T-helper 2 cell treated with Interferon-gamma antibody and Interleukin-4, amounts not matched to agents 5 μg/mL and 100 μg/mL, for 36 hours (primary cell): ENCODE measurements at places on chromosomes 16 and 17.
A peak's percentile ranks its signal among the peaks of the same experiment; 100 is the strongest.

GRCh38 chr17:57916925-57917858, 38.0 kb downstream of the CUEDC1 start:
- H3K27me3 ChIP-seq = peaks cover 14% of the 10 kb centered on the region
- no peaks in the 10 kb centered on the region for H3K36me3 ChIP-seq
- H3K4me3 ChIP-seq = no peak overlapping the region
- no peak for DNase-seq
- H3K27ac ChIP-seq = no peak overlapping the region

- DNase-seq = no peak
- no peaks in the 10 kb centered on the region for H3K27me3 ChIP-seq
- no peak overlapping the region for H3K4me3 ChIP-seq
- no peaks in the 10 kb centered on the region for H3K36me3 ChIP-seq
These were observed 125.2 kb upstream of the SOX9 start for GRCh38 chr17:71995590-71995989.

GRCh38 chr17:76917829-76918228, 49.6 kb downstream of the MGAT5B start:
- no peak overlapping the region for H3K4me3 ChIP-seq
- no peak for DNase-seq
- H3K4me1 ChIP-seq = no peaks in the 10 kb centered on the region
- H3K27ac ChIP-seq = no peak overlapping the region
- peaks cover 5% of the 10 kb centered on the region for H3K27me3 ChIP-seq

DNA sequence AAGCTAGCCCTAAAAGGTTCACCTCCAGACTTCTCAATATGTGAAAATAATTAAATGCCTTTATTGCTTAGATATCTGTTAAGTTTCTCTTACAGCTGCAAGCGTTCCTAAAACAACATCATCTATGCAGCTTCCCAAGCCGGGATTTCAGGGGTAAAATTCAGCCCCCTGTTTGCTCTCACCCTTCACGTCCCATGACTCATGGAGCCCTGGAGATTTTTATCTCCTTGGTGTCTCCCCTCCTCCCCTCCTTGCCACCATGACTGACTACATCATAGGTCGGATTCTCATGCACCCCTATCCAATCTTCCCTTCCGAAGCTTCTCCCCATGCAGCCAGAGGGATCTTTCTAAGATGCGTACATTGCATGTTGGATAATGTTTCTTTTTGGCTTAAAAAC, 21.0 kb upstream of the CACNG4 start:
- H3K4me3 ChIP-seq = no peak overlapping the region
- H3K27ac ChIP-seq = no peak overlapping the region
- no peak for DNase-seq
- H3K36me3 ChIP-seq = no peaks in the 10 kb centered on the region
- H3K4me1 ChIP-seq = peaks cover 5% of the 10 kb centered on the region
- peaks cover 41% of the 10 kb centered on the region for H3K27me3 ChIP-seq

DNA sequence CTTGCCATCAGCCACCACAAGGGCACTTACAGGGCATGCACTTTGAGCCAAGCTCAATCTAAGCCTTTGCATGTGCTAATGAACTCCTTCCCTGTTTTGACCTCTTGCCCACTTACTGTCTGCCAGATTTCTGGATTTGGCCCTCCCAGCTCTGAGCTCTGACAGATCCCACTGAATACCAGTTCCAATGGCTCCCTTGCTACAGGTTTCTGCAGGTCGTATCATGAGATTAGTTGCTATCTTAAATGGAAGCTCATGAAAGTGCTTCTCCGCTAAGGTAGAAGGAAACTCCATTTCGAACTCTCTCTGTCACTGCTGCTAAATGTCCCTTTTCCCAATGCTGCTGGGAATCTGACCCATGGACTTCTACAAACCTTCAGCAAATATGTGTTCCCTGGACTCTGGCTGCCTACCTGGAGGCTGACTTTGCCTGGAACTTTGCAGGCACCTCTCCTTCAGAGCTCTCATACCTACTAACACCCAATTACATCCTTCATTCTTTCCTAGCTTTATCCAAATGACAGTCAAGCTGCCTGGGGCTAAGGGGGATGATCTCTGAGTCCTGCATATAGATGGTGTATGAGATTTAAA, 23.5 kb upstream of the TOB1 start:
- peaks cover 9% of the 10 kb centered on the region for H3K4me1 ChIP-seq
- DNase-seq = no peak
- H3K27me3 ChIP-seq = peaks cover 20% of the 10 kb centered on the region

DNA sequence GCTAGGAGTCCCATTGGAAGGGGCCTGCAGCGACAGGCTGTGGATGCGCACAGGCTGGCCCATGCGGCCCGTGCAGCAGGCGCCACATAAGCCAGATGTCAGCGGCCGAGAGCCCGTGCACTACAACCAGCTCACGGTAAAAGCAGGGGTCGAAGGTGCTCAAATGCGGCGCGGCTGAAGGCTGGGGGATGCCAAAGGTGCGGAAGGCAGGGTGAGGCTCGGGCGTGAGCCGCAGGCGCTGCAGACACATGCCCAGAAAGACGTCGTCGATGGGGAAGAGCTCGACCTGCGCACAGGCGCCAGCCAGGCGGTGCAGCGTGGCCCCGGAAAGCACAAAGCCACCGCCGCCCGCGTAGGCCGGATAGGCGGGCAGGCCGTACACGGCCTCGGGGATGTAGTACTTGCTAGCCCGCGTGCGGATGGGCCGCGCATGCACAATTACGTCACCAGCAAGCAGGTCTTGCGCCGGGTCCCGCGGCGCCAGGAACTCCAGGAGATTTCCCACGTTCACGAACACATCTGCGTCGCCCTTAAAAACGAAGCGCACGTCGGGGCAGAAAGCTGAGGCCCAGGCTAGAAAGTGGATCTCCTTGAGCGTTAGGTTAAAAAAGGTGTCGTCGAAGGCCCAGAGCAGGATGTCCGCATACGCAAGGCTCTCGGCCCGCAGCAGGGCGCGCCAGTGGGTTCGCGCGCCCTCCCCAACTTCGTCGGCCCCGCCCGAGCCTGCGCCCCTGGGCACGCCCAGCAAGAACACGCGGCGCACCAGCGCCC, 1.3 kb downstream of the B3GNT9 start:
- no peak overlapping the region for H3K27ac ChIP-seq
- H3K27me3 ChIP-seq = no peaks in the 10 kb centered on the region
- peak overlapping the region; percentile 44 for H3K4me3 ChIP-seq
- DNase-seq = no peak
- H3K4me1 ChIP-seq = peaks cover 19% of the 10 kb centered on the region
- peaks cover 38% of the 10 kb centered on the region for H3K36me3 ChIP-seq

DNA sequence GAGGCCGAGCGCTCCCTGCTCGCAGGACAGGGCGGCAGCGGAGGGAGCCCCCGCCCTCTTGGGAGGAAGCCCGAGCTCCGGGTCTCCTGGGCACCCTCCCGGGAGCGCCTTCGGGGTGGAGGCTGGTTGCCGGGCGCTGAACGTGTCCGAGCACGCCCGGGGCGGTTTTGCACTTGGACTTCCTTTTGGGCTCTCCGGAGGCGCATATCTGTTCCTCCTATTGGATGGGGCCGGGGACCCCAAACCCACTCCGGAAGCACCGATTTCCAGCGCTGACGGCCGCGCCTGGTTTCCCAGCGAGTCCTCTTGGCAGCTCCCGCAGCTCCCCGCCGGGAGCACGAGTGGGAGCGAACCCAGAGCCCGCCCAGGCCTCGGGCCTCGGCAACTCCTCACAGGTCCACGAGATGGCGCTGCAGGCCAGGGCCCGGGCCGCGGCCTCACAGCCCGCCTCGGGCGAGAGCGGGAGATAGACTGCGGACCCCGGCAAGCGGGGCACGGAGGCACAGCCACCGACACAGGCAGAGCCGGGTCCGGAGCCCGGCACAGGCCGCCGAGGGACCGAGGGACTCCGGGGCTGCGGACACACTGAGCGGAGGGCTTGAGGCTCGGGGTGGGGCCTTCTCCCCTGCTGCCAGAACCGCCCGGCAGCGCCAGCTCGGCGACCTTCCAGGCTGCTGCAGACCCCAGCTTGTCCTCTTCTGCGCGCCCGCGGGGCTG, 12.7 kb downstream of the TBX2 start:
- peak; percentile 73 for DNase-seq
- H3K27me3 ChIP-seq = peaks cover 55% of the 10 kb centered on the region
- H3K27ac ChIP-seq = no peak overlapping the region
- H3K4me3 ChIP-seq = peak overlapping the region; percentile 57

GRCh38 chr16:17367923-17368322, 102.8 kb downstream of the XYLT1 start:
- no peaks in the 10 kb centered on the region for H3K27me3 ChIP-seq
- no peak for DNase-seq
- H3K36me3 ChIP-seq = peaks cover 38% of the 10 kb centered on the region
- peak overlapping the region; percentile 87 for H3K27ac ChIP-seq

DNA sequence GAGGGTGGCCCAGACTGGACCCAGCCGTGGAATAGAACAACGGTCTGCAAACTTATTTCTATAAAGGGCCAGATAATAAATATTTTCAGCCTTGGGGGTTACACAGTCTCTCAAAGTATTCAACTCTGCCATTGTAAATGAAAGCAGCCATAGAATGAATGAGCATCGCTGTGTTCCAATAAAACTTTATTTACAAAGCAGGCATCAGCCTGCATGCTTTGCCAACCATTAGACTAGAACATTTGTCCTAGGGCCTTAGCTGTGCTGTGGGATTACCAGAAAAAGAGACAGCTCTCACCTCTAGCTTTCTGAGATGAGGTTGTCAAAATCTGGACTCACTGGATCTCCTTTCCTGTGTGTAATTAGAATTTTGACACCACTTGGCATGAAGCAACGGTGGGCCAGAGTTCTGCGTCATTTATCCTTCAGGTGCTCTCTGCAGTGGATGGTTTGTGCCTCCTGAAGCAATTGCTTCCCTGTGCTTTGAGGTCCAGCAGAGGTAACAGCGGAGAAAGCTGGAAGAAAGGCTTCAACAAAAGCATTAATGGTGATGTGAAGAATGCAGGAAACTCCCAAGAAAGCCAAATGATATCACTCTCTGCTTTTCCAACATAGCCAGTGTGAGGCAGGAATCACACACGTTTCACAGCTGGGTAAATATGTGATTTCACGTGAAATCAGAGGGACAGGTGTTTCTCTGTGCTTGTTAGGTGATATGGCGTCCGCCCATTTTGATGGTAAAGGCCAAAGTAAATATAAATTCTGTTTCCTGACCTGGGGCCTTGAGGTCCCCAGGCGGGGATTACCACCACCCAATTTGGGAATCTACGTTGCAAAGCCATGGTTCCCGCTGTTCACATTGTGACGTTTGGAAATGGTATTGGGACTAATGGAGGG, 148.4 kb downstream of the PITPNC1 start:
- no peak overlapping the region for H3K4me3 ChIP-seq
- peaks cover 5% of the 10 kb centered on the region for H3K4me1 ChIP-seq
- H3K27me3 ChIP-seq = no peaks in the 10 kb centered on the region
- no peak for DNase-seq

DNA sequence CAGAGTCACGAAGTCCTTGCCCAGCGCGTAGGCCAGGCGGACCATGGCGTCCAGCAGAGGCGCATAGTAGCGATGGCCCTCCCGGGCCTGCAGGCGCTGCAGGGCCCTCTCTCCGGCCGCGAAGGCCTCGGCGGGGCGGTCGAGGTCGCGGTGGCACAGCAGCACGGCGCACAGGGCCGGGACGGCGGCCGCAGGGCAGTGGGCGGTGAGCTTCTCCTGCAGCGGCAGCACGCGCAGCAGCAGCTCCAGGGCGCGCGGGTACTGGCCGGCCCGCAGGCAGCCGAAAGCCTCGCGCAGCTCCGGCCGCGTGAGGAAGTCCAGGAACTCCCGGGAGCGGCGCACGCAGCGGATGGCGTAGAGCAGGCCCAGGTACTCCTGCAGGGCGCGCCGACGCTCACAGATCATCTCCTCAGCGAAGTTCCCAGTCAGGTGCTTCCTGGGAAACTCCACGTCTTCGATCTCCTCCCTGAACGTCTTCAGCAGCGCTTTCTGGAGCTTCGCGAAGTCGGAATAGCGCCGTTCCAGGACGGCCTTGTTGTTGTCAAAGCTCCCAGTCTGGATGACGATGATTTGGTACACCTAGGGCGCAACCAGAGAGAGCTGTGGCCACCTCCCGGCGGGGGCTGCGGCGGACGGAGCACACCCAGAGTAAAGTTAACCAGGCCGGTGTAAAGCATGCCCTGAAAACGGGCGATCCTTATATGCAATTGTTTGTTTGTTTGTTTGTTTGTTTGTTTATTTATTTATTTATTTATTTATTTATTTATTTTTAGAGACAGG, 7.4 kb downstream of the SNX20 start:
- H3K36me3 ChIP-seq = peaks cover 93% of the 10 kb centered on the region
- no peak overlapping the region for H3K4me3 ChIP-seq
- H3K4me1 ChIP-seq = peaks cover 21% of the 10 kb centered on the region
- no peaks in the 10 kb centered on the region for H3K27me3 ChIP-seq
- H3K27ac ChIP-seq = no peak overlapping the region
- no peak for DNase-seq

DNA sequence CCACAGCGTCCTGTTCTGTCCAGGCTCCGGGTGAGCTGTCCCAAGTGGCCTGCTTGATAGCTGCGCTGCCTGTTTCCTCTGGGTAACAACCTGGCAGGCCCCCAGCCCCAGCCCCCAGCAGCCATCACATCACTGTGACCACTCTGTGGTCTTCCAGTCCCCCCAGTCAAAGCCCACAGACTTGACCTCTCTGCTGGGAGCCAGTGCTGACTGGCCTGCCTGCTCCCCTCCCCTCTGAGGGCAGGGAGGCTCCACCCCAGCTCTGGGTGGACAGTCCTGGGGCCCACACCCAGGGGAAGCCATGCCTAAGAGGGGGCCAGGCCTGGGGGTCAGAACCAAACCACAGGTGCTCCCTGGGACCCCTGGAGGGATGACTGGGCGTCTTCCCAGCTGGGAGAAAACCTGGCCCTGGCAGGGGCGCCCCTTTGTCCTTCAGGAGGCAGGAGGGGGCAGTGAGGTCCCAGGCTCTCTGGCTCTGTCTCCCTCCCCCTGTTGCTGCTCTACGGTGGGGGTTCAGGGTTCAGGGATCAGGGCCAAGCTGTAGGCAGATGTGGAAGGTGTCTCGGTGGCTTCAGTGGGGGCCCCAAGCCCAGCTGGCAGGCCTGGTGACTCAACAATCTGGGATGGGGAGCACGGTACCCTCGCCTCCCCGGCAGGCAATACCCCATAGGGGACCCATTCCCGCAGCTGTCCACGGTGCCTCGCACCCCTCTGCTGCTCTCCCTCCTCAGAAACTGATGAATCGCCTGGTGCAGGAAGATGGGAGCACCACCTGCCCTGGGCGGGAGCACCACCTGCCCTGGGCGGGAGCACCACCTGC, 1.8 kb upstream of the SLC16A3 start:
- no peaks in the 10 kb centered on the region for H3K27me3 ChIP-seq
- H3K4me1 ChIP-seq = peaks cover 5% of the 10 kb centered on the region
- DNase-seq = no peak
- H3K27ac ChIP-seq = peak overlapping the region; percentile 27

DNA sequence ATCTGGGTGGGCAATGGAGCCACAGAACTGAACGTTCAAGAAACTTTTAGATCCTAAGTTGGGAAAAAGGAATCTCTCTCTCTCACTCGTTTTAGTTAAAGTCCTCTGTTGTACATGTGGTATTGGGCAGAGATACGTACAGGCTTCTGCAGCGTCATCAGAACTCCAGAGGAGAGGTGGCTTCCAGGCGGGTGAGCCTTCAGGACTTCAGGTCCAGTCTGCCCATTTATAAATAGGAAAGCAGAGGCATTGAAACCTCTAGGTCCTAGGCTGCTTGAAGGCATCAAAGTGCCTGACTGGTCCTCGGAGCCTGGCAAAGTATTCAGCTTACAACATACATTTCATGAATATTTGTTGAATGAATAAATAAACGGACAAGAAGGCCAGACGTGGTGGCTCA, 8.1 kb upstream of the TNFRSF13B start:
- H3K4me1 ChIP-seq = peaks cover 10% of the 10 kb centered on the region
- no peaks in the 10 kb centered on the region for H3K36me3 ChIP-seq
- peaks cover 17% of the 10 kb centered on the region for H3K27me3 ChIP-seq
- H3K27ac ChIP-seq = no peak overlapping the region
- no peak overlapping the region for H3K4me3 ChIP-seq
- DNase-seq = no peak
